Right kidney (tissue), 9 donors: ENCODE measurements at places on chromosomes 7 and 10.

- DNase-seq = no peak
Observed at GRCh38 chr7:127732306-127732705, 80.3 kb downstream of the SND1 start.

- no peak for DNase-seq
Observed at GRCh38 chr7:24948739-24949138, 31.2 kb downstream of the OSBPL3 start.

- no peak for DNase-seq
Observed at GRCh38 chr7:134845461-134845860, 66.0 kb downstream of the CALD1 start.

- no peak for DNase-seq
Observed at GRCh38 chr7:135257790-135258189, 24.2 kb downstream of the STRA8 start.

DNA sequence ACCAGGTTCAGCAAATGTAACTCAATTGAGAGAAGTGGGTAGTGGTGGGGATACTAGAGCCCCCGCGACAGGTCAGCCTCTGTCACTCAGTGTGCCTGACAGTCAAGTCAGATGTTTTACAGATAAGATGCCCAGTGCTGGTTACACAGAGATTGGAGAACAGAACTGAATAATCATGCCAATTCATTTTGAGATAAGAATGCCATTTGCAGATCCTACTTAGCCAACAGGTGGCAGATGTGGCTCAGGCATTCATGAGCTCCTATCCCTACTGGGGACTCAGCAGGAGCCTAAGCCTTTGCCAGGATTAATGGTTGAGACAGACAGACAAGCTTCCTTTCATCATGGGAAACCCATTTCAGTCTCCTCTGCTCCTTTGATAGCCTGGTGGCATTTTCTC, 137.8 kb downstream of the MAPK8 start:
- DNase-seq = no peak
